ENCODE measurements at places on chromosomes 7 and 10.

- DNase-seq = no peak
Observed at GRCh38 chr7:33640741-33641140, 264.6 kb upstream of the BMPER start.

GRCh38 chr7:152459724-152460251 is 24.0 kb upstream of the KMT2C start:
- no peak for DNase-seq

DNA sequence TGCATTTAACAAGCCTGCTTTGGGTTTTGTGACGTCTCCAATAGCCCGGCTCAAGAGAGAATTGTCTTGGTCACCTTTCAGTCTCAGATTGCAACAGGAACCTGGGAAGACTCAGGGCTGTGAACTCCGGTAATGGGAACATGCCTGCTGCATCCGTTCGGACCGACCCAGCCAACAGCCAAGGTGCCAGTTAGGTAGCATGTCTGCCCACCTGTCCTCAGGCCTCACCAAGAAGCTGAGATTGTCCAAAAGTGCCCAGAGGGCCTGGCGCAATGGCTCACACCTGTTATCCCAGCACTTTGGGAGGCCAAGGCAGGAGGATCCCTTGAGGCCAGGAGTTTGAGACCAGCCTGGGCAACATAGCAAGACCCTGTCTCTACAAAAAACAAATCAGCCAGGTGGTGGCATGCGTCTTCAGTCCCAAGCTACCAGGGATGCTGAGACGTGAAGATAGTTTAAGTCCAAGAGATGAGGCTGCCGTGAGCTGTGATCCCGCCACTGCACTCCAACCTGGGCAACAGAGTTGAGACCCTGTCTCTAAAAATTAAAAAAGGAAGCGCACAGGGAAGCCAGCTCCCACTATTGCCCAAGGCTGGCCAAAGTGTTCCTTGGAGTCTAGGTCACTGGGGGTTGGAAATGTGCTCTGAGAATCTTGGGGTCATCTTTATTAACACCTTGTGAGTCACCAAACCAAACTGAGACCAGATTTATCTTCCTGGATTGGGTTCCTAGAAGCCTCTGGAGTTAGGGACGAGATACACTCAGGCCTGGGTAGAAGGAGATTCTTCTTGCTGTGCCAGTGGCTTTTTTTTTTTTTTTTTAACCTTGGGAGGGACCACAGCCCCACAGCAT is 26.9 kb downstream of the BAG3 start:
- no peak for DNase-seq

DNA sequence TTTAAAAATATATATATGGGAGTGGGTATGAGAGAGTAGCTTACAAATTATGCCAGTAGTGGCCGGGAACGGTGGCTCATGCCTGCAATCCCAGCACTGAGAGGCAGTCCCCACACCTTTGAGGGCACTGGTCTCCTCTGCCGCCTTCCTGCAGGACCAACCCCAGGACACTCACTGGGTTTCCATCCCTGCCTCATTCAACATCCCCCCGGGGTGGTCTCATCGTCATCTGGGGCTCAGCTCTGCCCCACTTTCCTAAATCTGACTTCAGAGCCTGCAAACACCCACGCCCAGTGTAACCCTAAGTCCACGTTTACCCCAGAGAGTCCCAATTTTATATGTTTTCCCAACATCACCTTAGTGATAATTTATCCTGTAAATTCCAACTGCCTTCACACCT is 96.5 kb downstream of the DIP2C start:
- DNase-seq = no peak

DNA sequence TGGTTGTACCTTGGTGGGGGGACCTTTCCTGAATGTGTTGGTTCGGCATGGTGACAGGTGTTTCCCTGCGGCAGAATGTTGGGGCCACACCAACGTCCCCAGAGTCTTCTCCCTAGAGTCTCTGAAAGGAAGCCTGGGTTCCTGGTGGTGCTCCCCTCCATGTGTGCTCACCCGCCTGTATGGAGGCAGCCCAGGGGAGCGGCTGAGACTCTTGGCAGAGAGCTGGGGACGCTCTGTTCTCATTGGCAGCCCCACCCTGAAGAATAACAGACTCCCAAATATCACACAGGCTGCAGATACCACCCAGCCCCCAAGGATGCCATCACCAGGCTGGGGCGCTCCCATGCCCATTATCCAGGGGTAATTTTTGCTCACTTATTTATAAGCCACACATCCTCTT is 34.8 kb downstream of the CHST12 start:
- no peak for DNase-seq

DNA sequence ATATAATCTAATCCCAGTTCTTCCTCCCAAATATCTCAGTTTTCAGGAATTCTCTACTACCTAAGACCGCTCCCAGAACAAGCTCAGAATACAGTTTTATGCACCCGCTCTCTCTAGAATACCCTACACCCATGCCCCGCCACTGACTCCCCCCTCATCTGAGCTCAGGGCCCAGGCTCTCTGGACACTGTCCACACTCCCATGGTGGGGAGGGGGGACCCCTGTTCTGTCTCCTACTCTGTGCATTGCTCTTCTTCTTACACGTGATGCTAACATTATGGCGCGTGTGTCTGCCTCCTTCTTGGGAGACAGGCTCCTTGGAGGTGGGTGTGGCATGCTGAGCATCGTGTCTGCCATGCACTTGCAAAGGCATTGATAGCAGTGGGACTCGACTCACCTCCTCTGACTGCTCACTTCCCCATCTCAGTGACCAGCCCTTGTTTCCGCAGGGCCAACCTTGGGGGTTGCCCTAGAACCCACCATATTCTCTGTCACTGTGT is 127.9 kb downstream of the TCERG1L start:
- DNase-seq = no peak

- DNase-seq = no peak
Observed at GRCh38 chr10:111865550-111865949, 318.0 kb downstream of the GPAM start.

DNA sequence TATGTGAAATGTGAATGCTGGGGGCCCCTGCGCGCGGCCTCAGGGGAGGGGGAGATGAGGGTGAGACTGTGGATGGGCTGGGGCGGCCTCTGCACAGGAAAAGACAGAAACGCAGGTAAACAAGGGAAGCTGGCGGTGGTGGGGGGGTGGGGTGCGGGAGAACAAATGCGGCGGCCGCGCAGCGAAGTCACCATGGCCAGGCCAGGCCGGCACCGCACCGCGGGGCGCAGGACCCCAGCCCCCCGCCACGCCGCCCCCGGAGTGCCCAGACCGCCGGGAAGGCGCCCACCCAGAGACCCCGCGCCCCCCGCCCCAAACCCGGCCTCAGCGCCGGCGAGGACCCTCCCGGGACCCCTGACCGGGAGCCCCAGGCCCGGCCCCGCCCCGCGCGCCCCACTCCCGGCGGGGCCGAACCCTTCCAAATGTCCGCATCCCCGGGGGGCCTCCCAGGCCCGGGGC is 14.5 kb upstream of the DNAAF5 start:
- no peak for DNase-seq

DNA sequence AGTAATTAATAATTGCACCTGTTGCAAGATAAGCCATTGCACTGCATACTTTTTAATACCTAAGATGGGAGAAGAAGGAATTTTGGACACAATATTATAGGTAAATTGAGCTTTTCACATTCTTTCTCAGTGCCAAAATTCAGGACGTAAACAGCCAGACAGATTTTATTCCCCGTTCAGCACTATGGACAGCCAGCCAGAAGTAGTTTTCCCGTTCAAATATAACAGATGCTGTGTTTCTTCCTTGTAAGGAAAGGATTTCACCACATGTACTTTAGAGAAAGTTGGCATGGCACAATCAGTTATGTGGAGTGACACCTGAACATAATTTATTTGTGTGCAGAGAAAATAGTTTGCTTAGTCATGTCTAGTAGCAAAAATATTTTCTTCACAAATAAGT is 34.8 kb downstream of the SEMA3E start:
- no peak for DNase-seq

DNA sequence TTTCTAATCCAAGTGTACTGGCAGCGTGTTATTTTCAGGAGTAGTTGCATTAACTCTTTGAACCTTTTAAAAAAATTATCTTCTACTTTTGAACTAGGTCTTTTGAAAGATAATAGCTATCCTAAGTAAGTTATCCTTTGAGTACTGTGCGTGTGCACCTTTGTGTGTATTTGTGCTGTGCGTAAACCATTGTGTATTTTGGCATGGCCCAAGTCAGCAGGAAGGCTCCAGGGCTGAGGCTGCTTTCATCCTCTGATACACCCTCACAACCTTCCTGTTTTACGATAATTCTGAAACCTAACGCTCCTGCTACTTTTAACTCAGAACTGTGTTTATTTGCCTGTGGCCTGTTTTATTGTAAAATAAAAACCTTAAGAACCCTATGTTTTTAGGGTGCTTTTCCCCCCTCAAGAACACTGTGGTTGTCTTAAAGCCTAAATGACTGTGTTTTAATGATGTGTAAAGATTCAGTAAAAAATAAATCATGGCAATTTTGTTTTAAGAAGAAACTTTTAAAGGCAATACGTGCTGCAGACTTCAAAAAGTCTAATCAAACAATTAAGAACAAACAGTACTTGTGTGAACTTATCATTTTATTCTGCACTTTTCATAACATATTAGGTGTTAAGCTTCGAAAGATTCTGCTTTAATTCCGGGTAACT is 57.5 kb downstream of the HDAC9 start:
- DNase-seq = no peak

- no peak for DNase-seq
Observed at GRCh38 chr10:68333440-68334431, 1.0 kb upstream of the PBLD start.

GRCh38 chr7:48269066-48269465 is 97.8 kb downstream of the ABCA13 start:
- DNase-seq = no peak

GRCh38 chr10:31694126-31694685 is 234.4 kb downstream of the ARHGAP12 start:
- DNase-seq = no peak

DNA sequence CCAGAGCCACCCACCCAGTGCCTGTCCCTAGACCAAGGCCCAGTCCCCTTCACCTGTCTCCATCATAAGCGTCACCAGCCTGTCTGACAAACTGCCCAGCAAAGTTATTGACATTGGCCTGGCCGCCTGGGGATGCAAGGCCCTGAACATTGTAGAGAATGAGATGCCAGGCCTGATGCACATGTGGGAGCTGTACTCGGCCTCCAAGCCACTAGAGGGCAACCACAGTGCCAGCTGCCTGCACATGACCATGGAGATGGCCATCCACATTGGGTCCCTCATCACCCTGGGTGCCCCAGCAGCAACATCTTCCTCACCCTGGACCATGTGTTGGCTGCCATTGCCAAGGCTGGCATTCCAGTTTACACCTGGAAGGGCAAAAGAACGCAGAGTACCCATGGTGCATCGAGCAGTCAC is 63.7 kb upstream of the ANTXRL start:
- no peak for DNase-seq

DNA sequence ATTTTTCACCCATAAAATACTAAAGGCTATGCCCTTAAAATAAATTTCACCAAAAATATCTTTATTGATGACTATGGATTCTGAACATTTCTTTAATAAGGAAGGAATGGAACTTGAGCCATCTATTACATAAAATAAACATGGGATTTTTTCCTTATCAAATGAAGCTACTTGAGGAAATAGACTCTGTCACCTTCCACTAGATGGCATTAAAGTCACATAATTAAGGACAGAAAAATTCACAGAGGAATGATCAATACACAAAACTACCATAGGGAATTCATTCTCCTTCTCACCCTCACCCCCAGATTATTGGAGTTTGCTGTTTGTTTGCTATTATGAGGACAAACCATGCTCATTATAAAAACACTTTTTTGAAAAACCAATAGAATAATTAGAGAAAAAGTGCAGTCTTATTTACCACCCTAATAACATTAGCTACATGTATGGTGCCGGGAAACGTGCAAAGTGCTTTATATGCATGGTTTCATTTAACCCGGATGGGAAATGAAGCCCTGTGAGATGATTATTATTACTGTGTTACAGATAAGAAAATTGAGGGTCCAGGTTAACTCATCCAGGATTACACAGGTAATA is 21.1 kb upstream of the FOXI2 start:
- no peak for DNase-seq

GRCh38 chr7:124460056-124460450 is 305.5 kb downstream of the GPR37 start:
- DNase-seq = no peak
